ENCODE measurements at places on chromosomes 6 and 20.
A peak's percentile ranks its signal among the peaks of the same experiment; 100 is the strongest.

GRCh38 chr6:131980791-131981623 is 29.8 kb upstream of the CCN2 start:
- peak; percentile 15 for DNase-seq
- peak overlapping the region; percentile 32 for H3K27ac ChIP-seq
- no peak overlapping the region for H3K4me3 ChIP-seq
- H3K36me3 ChIP-seq = no peaks in the 10 kb centered on the region
- H3K27me3 ChIP-seq = no peaks in the 10 kb centered on the region
- peaks cover 29% of the 10 kb centered on the region for H3K4me1 ChIP-seq

DNA sequence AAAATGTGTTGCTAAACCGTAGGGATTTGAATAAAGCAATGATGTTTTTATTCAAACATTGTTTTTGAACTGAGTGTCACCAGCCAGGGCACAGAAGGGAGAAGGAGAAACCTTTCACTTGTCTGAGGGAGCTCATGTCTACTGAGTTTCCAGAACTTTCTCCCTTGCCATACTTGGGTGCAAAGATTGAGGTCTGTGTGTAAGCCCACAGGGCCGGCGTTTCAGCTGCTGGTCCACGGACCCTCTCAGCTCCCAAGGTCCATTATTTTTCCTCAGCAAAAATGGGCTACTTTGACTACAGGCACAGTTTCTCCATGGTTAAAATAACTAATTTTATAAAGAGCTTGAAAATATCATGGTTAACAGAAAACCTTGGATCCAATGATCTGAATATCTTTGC is 32.6 kb downstream of the PSMG4 start:
- H3K27me3 ChIP-seq = no peaks in the 10 kb centered on the region
- H3K36me3 ChIP-seq = no peaks in the 10 kb centered on the region
- peaks cover 8% of the 10 kb centered on the region for H3K4me1 ChIP-seq
- no peak overlapping the region for H3K27ac ChIP-seq
- DNase-seq = no peak

DNA sequence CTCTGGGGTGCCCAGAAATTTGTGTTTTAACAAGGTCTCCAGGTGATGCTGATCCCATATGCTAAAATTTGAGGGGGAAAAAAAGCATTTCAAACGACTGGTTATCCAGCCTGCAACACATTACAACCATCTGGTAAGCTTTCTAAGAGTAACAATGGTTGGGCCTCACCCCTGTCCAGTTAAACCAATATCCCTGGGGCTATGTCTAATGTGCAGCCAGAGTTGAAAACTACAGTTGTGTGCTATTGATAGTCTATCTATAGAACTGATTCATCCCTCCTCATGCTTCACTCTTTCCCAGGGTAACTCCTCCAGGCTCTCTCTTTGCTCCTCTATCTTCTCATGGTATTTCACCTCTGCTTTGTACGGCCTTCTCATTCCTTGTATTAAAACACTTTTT is 458.3 kb downstream of the MMUT start:
- no peak for DNase-seq
- H3K27ac ChIP-seq = no peak overlapping the region
- no peaks in the 10 kb centered on the region for H3K27me3 ChIP-seq
- no peaks in the 10 kb centered on the region for H3K36me3 ChIP-seq
- peaks cover 12% of the 10 kb centered on the region for H3K4me1 ChIP-seq

DNA sequence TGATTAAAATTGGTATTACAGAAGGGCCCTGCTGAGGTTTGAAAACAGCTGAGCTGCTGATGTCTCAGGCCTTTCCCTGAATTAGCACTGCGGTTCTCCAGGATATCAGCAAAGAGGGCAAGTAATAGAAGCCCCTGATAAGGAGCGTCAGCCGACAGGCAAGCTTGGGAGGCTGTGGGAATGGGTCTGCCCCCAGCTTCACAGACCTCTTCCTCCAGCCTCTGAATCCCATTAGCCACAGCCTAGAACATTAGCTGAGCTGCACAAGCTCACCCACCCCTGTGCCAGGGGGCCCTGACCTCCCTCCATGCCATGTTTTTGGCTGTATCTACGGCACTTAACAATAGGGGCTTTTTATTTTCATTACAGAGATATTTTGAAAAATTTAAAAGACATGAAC is 59.9 kb downstream of the VAPB start:
- H3K36me3 ChIP-seq = peaks cover 27% of the 10 kb centered on the region
- no peaks in the 10 kb centered on the region for H3K27me3 ChIP-seq
- no peak overlapping the region for H3K4me3 ChIP-seq
- H3K4me1 ChIP-seq = no peaks in the 10 kb centered on the region
- no peak overlapping the region for H3K27ac ChIP-seq

GRCh38 chr20:60512443-60512842 is 554.2 kb downstream of the CDH26 start:
- H3K4me1 ChIP-seq = no peaks in the 10 kb centered on the region
- peak; percentile 5 for DNase-seq
- H3K36me3 ChIP-seq = no peaks in the 10 kb centered on the region
- H3K4me3 ChIP-seq = no peak overlapping the region
- no peaks in the 10 kb centered on the region for H3K27me3 ChIP-seq
- no peak overlapping the region for H3K27ac ChIP-seq

DNA sequence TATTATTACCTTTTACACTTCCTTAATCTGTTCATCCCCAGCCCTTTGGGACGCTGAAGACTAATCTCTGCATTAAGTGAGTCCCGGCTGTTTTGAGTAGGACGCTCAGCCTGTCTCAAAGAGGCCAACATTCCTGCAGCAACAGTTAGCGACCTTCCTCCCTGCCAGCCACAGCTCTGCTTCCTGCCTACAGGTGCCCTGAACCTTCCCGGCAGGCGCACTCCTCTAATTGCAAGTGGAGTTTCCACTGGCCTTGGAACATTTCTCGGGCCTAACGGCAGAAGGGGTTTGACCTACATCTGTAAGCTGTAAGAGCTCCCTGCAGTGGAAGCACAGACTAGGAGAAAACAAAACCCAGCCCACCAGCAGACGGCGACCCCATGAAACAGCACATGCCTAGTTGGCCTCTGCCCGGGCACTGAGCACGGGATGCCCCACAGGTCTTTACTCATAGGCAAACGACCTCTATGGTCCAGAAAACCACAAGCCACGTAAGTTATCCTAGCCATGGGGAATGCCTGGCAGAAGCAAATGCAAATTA is 137.9 kb downstream of the DTNBP1 start:
- H3K36me3 ChIP-seq = peaks cover 13% of the 10 kb centered on the region
- H3K4me1 ChIP-seq = no peaks in the 10 kb centered on the region
- H3K27me3 ChIP-seq = no peaks in the 10 kb centered on the region
- DNase-seq = no peak

GRCh38 chr6:153129873-153130514 is 1.1 kb downstream of the RGS17 start:
- H3K4me1 ChIP-seq = peaks cover 24% of the 10 kb centered on the region
- no peaks in the 10 kb centered on the region for H3K36me3 ChIP-seq
- H3K27me3 ChIP-seq = no peaks in the 10 kb centered on the region
- DNase-seq = no peak

DNA sequence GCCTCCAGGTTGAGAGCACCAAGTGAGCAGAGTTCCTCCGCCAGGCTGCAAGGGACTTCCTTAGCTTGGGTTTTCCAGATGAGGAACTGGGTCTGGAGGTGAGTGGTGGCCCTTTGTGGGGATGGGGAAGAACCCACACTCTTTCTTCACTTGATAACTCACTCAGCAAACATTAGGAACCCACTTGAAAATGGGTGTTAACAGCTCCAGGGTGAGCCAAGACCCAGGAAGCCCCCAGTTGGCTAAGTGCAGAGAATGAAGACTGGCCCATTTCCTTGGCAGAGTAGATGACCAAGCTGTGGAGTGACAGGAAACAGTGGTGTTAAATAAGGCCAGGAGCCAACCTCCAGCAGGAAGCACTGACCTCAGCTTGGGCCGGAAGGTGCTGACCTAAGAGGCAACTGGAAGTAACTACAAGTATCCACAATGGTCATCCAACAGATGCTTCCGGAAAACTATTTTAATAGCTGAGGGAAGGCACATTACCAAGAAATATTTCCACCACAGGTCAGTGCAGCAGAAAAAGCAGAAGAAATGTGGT is 22.7 kb downstream of the MRPL14 start:
- peaks cover 48% of the 10 kb centered on the region for H3K36me3 ChIP-seq
- no peak overlapping the region for H3K27ac ChIP-seq
- H3K4me3 ChIP-seq = no peak overlapping the region
- H3K4me1 ChIP-seq = no peaks in the 10 kb centered on the region

DNA sequence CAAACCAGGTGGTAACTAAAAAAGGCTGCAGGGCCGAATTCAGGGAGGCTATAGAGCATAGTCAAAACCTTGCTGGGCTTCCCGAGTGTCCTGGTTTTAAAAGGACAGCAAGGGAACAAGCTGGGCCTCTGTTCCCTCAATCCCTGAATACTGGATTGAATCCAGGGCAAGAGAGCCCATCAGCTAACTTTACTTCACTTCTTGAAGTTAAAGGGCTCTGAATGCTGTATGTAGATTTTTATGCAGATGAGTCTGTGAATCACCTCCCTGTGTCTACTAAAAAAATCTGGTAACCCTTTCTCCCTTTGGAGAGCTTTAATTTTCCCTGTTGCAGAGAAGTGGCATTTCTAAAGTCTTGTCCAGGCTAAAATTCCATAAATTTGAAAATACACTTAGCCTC is 29.5 kb downstream of the LYRM4 start:
- H3K27me3 ChIP-seq = no peaks in the 10 kb centered on the region
- no peak overlapping the region for H3K4me3 ChIP-seq
- H3K36me3 ChIP-seq = no peaks in the 10 kb centered on the region
- H3K4me1 ChIP-seq = peaks cover 24% of the 10 kb centered on the region
- DNase-seq = no peak

DNA sequence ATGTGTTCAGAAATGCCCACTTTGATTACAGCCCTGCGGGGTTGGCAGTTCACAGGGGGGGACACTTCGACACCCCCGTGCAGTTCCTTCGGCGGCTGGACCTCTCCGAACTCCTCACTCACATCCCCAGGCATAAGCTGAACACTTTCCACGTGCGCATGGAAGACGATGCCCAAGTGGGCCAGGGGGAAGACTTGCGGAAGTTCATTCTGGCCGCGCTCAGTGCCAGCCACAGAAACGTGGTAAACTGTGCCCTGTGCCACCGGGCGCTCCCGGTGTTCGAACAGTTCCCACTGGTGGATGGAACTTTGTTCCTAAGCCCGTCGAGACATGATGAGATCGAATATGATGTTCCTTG is 32.1 kb downstream of the HECA start:
- H3K4me3 ChIP-seq = no peak overlapping the region
- no peak for DNase-seq
- H3K27ac ChIP-seq = no peak overlapping the region
- no peaks in the 10 kb centered on the region for H3K36me3 ChIP-seq
- no peaks in the 10 kb centered on the region for H3K4me1 ChIP-seq
- no peaks in the 10 kb centered on the region for H3K27me3 ChIP-seq

DNA sequence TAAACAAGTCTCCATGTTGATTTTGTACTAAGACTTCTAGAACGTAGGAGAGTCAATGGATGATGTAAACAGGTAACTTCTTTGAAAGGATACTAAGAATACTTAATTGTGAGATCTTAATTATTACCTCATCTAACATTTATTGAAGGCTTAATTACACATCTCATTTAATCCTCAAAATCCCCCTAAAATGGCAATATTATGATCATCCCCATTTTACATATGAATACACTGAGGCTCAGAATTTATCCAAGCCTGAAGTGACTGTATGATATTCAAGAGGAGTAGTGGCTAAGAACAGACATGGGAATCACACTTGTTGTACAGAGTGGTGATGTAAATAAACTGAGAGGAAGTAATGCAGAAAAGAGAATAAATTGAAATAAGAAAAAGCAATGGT is 22.9 kb downstream of the NOL7 start:
- DNase-seq = no peak
- no peaks in the 10 kb centered on the region for H3K27me3 ChIP-seq
- no peaks in the 10 kb centered on the region for H3K4me1 ChIP-seq
- H3K4me3 ChIP-seq = no peak overlapping the region
- peaks cover 13% of the 10 kb centered on the region for H3K36me3 ChIP-seq
- H3K27ac ChIP-seq = no peak overlapping the region

DNA sequence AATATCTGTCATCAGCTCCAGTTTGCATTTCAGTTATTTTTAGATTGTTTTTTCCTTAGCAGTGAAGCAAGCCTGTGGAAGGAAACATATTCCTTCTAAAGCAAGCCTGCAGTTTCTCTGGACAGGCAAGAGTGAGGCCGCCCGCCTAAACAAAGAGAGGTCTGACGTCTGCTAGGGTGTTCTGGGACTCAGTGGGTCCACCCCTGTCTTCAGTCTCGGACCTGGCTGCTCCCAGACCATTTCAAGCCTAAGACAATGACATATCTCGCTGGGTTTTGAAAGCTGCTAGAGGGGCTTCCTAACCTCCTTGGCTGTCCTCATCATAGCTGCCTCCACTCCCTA is 36.8 kb upstream of the RNF24 start:
- H3K4me3 ChIP-seq = no peak overlapping the region
- DNase-seq = no peak
- H3K4me1 ChIP-seq = no peaks in the 10 kb centered on the region
- H3K27me3 ChIP-seq = no peaks in the 10 kb centered on the region
- no peaks in the 10 kb centered on the region for H3K36me3 ChIP-seq
- no peak overlapping the region for H3K27ac ChIP-seq

DNA sequence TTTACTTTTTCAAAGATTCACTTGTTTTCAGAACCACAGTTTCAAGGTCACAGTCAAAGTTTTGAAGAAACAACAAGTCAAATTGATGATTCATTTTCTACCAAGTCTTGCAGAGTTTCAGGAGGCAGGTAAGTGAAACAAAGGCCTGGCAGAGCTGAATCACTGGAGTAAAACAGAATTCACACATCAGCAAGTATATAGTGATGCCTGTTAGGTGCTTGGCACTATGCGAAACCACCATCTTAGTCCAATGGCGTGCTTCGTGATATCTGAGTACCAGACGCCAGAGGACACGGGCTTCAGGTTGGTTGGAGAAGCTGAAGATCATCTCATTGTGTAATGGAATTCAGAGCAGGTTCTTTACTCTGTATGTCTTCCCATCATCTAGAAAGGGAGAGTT is 75.9 kb downstream of the RTN4IP1 start:
- DNase-seq = no peak
- no peak overlapping the region for H3K4me3 ChIP-seq
- H3K36me3 ChIP-seq = peaks cover 21% of the 10 kb centered on the region
- H3K4me1 ChIP-seq = peaks cover 4% of the 10 kb centered on the region
- no peaks in the 10 kb centered on the region for H3K27me3 ChIP-seq

- peaks cover 16% of the 10 kb centered on the region for H3K4me1 ChIP-seq
- H3K27ac ChIP-seq = no peak overlapping the region
- H3K27me3 ChIP-seq = no peaks in the 10 kb centered on the region
Observed at GRCh38 chr20:50099565-50099991, 13.4 kb downstream of the UBE2V1 start.

DNA sequence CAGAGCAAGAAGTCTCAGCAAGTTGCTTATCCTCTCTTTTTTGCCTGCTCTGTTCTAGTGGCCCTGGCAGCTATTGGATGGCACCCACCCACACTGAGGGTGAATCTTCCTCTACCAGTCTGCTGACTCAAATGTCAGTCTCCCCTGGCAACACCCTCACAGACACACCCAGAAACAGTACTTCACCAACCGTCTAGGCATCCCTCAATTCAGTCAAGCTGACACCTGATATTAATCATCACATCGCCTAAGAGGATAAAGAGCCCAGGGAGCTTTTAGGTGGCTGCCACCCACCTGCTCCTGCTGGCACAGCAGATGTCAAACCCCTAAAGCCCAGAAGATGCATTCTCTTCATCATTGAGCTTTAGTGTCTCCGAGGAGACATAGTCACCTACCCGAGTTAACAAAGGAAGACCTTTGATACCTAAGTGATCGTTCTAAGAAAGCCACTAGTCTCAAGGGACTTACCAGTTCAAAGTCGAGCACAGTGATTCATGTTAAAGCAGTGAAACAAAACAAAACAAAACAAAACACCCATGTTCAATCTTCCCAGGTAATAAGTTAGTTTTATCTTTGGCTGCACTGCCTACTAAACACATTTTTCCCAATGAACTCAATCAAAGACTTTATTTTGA is 97.7 kb upstream of the KCNQ5 start:
- DNase-seq = no peak
- no peaks in the 10 kb centered on the region for H3K4me1 ChIP-seq
- no peak overlapping the region for H3K4me3 ChIP-seq
- no peak overlapping the region for H3K27ac ChIP-seq
- no peaks in the 10 kb centered on the region for H3K36me3 ChIP-seq
